Stimulated activated CD4-positive, alpha-beta T cell treated with anti-CD3 and anti-CD28 coated beads, Interleukin-4, amount 100 ng/mL, for 24 hours (primary cell): ENCODE measurements at places on chromosomes 3 and 15.
A peak's percentile ranks its signal among the peaks of the same experiment; 100 is the strongest.

DNA sequence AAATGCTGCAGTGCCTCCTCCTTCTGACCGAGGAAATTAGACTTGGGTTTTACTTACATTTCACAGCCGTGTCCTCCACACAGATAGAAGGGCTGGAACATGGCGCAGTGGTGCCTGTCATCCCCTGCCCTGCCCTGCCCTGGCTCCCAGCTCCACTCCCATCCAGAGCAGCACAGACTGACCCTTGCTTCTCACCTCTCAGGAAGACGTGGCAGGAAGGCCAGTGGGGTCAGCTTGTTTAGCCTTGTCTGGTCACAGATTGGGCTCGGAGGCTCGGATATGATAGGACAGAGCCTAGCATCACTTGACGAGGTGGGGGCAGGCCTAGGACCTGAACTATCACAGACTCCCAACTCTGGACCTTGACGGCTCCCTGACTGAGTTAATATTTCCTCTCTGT, 88.5 kb downstream of the LINGO1 start:
- DNase-seq, result no peak

DNA sequence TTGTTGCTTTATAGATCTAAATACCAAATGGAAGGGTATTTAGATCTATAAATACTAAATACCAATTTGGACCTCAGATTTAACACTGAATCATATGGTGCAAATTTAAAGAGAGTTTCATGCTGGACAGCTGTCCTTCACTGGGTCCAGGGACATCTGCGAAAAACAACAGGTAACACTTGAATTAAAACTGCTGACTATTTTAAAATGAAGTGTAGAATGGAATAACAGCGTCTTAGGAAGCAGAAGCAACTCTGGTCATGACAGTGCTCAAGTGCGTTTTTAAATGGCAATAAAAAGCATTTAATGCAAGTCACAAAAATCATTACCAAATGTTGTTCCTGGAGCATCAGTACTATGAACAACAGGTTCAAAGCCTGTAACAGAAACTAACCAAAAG, 106.3 kb downstream of the TFG start:
- no peak for DNase-seq

- DNase-seq, result no peak
Observed at GRCh38 chr15:62047282-62047827, 12.9 kb downstream of the VPS13C start.

DNA sequence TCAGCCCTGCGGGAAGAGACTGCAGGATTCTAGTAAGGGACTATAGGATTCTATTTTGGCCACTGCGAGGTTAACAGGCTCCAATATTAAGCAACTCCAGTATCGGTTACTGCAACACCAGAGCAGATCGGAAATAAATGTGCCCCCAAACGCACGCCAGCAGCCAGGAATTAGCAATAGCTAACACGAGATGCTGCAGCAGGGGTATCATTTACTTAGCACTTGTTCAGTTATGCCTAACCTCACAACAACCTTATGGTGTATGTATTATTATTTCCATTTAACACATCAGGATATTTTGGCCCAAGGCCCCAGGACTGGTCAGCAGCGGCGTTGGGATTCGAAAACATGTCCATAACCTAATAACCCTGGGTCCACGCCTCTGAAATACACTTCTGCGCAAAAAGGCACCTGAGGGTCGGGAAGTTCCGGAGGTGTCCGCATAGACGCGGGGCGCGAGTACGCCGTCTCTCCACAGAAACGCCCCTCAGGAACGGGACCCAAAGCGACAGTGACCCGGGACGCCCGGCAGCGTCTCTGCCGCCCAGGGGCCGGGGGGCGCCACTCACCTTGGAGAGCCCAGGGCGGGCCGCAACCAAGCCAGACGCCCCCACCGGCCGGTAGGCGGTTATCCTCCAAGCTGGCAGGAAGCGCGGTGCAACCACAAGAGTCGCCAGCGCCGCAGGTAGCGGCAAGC, 681 bp downstream of the PIK3CB start:
- DNase-seq, result no peak

GRCh38 chr3:70256566-70256965, 55.9 kb downstream of the MDFIC2 start:
- DNase-seq, result no peak

- no peak for DNase-seq
Observed at GRCh38 chr15:70561885-70562284, 201.5 kb downstream of the UACA start.

DNA sequence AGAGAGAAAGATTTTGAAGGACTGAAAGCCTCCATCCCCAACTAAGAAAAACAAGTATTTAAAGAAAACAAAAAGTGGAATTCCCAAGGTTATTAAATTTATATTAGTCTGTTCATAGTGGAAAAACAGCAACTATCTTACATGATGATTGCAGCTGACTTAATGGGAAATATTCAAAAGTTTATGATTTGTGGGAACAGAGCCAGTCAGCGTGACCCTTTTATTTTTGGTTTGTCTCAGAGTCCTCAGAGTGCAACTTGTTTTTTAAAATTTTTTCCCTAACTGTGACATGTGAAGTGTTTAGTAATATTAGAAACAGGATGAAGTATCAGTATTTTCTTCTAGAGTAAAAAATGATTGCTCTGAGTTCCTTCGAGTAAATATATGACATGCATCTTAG, 441.9 kb upstream of the MCTP2 start:
- no peak for DNase-seq

- DNase-seq, result no peak
Observed at GRCh38 chr3:52322466-52322865, 6.3 kb downstream of the DNAH1 start.

DNA sequence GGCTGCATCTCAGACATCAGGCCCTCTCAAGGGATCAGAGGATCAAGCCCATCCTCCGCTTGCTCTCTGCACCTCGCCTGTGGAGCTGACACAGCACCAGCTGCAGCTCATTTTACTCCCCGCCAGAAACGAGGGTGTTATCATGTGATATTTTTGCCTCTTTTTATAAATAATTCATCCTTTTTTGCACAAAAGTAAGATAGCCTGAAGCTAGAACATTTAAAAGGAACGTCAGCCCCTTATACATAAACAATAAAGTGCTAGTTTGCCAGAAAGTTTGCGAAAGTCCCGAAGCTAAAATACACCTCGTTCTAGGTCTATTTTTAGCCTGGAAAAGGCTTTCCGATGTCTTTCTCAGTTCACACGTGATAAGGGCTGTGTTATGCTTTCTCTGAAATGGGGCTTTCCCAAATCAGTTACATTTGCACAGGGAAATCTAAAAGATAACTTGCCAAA, 9.6 kb upstream of the FAM174B start:
- DNase-seq, result no peak

- DNase-seq, result no peak
Observed at GRCh38 chr3:179956416-179956830, 80.3 kb downstream of the PEX5L start.

DNA sequence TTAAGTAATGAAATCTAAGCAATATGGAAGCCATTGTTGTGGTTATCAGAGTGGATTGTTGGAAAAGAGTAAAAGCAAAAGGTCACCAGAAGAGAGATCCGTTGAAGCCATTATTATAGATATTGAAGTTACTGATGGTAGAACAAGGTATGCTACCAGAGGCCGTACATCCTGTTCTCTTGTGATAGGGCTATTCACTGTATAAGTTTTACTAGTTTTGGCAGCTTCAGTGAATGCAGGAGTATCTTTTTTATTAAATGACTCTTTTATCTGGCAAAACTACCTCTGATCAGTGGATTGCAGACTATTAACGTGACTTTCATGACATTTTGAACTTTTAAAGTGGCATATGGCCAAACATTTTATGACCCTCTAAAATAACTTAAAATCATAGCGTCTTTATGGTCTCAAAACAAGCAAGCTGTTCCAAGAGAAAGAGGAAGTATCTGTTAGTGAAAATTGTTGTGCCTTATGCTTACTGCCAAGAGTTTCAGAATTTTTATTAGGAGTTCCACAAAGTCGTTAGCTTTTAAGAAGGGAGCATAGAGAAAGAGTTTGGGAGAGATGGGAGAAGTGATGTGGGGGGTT, 102.9 kb downstream of the LRRC49 start:
- no peak for DNase-seq

GRCh38 chr15:68553994-68554720, 24.6 kb upstream of the CORO2B start:
- peak; percentile 77 for DNase-seq

DNA sequence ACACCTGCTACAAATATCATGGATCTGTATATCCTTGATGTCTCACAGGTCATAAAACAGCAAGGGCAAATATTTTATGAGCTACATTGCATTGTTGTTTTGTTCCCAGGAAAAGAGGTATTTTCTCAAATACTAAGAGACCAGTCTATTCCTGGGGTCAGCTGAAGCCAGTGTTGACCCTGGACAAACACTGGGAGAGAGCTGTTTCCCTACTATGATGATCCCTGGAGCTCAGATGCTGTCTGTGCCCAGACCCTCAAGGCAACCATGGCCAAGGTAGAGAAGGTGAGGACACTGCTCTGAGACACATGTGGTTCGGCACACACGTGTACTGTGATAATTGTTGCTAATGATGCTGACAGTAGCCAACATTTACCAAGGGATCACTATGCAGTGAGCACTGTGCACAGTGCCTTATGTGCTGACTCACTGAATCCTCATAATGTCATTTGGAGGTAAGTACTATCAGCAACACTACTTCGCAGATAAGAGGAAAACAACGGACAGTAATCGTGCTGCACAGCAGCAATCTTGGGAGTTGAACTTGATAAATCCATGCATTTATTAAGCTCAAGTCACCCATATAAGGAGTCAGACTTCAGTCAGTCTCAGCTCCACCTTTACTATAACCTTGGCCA, 943.6 kb downstream of the FHIT start:
- no peak for DNase-seq

DNA sequence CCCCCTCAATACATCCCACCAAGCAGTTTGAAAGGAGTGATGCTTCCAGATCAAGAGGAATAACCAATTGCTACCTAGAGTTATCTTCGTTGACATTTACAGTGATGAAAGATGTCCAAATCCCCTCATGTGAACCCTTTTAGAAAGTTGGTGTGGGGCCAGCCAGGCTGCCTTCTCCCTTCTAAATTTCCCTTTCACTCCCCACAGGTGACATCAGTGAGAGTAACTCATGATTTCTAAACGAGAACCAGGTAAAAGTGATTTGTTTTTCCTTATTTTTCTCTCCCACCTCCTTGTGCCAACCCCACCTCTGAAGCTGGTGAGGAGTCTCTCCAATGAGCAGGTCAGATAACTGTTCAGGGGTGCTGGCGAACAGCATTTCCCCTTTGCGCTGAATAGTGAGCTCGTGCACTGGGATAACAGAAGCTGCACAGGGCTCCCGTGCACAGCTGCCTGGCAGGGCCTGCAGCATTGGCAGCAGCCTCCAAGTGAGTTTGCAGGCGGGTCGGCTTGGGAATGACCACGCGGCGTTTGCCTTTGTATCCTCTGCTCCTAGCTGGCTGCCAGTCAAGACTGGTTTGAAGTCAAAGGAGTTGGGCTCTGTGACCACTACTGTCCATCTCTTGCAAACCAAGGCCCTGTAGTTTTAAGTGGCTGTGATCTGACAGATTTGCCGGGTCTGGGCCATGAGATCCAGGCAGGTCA, 70.2 kb upstream of the CORO2B start:
- DNase-seq, result no peak

- no peak for DNase-seq
Observed at GRCh38 chr15:68429691-68430470, 2.1 kb downstream of the ITGA11 start.

GRCh38 chr3:168060317-168060716, 35.4 kb downstream of the GOLIM4 start:
- no peak for DNase-seq

- DNase-seq, result no peak
Observed at GRCh38 chr3:34361921-34362320, 563.5 kb downstream of the PDCD6IP start.

GRCh38 chr3:138011722-138012121, 1.8 kb downstream of the CLDN18 start:
- no peak for DNase-seq

- DNase-seq, result no peak
Observed at GRCh38 chr15:53189860-53190259, 399.7 kb upstream of the ONECUT1 start.

DNA sequence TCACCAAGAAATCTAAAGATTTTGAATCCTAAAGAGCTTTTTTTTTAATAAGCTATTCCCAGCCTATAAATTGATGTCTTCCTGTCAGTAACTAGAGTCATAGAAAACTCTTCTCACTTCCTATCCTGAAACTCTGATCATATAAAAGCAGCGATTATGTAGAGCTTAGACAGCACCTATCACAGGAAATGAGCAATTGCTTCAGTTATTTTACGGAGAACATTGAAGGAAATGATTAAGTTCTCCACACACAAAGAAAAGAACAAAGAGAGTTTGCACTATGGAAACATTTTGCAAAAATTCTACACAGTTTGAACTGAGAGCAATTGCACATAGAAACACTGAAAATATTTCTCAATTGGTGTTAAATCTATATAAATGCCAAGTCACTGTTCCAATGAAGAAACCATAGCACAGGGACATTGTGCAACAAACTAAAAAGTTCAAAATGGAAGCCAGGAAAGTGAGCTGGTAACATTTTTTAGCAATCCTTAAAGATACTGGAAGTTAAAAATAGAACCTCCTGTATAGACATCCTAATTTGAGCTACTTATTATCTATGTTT, 291.5 kb upstream of the ARHGEF26 start:
- no peak for DNase-seq

GRCh38 chr3:42778644-42779043, 5.6 kb upstream of the CCDC13 start:
- DNase-seq, result no peak

- DNase-seq, result no peak
Observed at GRCh38 chr3:151372063-151372820, 12.3 kb downstream of the P2RY12 start.

DNA sequence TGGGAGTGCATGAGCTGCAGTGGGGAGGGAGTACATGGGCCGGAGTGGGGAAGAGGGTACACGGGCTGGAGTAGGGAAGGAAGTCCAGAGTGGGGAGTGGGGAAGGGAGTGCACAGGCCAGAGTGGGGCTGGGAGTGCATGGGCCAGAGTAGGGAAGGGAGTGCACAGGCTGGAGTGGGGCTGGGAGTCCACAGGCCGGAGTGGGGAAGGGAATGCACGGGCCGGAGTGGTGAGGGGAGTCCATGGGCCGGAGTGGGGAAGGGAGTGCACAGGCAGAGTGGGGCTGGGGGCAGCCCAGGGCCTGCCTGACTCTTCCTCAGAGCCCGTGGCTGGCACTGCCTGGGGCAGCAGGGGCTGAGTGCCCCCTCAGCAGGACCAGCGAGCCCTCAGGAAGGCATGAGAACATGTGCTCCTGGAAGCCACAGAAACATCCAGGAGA, 40.7 kb downstream of the KLF15 start:
- no peak for DNase-seq

DNA sequence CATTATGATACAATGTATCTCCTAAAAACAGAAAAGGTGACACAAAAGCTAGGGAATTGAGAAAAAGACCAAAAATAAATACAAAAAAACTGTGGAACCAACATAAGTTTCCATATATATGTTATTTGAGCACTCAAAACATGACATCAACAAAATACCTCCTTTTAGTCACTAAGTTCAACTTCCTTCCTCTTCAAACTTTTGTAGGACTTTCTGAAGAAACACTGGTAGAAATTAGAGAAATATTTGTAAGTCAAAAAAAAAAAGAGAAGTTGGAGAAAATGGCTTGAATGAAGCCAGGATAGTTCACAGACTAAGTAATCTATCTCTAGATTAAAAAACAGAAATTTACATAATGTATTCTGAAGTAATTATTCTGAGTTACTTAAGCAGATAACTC, 208.4 kb upstream of the ALCAM start:
- DNase-seq, result no peak

GRCh38 chr3:23826382-23827064, 20.8 kb downstream of the UBE2E1 start:
- DNase-seq, result no peak
